ENCODE measurements at places on chromosomes 2 and 18.

GRCh38 chr2:190982262-190983034, 31.5 kb downstream of the STAT1 start:
- DNase-seq, result no peak

- no peak for DNase-seq
Observed at GRCh38 chr2:203824057-203824456, 43.5 kb upstream of the CTLA4 start.

- DNase-seq, result no peak
Observed at GRCh38 chr2:234158812-234159211, 108.3 kb downstream of the SPP2 start.

DNA sequence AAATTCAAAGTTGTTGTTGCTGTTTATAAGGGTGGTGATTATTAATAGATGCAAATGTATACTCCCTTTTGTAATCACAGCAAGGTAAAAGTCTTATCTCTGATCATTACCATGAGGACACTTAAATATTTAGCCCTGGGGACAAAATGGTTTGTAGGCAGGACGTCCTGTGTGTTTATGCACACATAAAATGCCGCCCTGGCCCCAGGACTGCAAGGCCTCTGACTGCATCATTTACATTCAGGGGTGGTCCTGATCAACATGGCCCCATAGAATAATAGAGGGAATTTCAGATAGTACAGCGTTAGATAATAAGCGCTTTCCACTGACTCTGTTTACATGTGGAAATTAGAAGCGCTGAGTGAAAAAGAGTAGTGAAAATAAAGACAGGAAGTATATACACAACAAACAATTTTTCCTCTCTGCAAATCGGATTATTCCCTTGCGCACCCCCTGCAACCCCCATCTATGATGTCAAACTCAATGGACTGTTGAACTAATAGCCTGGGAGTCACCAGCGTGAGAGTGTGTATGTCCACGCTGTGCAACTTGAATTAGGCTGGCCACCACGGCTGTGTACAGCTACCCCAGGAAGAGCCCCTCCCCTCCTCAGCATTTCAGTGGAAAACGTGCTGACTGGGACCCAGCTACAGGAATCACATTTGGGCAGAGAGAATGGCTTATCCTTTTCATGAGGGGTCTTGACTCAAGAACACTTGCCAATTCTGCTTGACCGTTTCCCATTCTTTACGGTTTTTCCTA, 291.5 kb downstream of the SOX11 start:
- no peak for DNase-seq

- DNase-seq, result no peak
Observed at GRCh38 chr2:118852605-118853128, 5.2 kb upstream of the EN1 start.

DNA sequence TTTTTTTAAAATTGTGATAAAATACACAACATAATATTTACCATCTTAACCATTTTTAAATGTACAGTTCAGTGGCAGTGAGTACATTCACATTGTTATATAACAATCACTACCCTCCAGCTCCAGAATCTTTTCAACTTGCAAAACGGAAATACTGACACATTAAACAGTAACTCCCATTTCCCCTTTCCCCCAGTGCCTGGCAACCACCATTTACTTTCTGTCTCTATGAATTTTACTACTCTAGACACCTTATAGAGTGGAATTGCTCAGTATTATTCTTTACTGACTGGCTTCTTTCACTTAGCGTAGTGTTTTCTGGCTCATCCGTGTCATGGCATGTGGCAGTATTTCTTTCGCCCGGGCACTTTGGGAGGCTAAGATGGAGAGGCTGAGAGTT, 32.6 kb downstream of the FASTKD2 start:
- DNase-seq, result no peak

DNA sequence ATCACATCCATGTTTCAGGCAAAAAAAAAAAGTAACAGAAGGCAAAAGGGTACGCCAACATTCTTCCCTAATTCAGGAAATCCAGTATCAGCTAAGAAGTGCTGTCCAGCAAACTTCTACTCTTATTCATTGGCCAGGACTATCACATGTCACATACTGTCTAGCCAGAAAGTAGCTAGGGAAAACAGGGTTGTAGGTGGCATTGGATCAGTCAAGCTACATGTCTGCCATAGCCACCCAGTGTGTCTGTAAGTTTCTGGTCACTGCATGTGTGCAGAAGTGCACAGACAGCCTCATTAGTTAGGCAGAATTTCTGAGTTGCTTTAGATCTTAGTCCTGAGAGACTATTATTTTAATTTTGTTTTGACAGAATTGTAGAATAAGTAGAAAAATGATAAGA, 465.3 kb upstream of the NRP2 start:
- no peak for DNase-seq

DNA sequence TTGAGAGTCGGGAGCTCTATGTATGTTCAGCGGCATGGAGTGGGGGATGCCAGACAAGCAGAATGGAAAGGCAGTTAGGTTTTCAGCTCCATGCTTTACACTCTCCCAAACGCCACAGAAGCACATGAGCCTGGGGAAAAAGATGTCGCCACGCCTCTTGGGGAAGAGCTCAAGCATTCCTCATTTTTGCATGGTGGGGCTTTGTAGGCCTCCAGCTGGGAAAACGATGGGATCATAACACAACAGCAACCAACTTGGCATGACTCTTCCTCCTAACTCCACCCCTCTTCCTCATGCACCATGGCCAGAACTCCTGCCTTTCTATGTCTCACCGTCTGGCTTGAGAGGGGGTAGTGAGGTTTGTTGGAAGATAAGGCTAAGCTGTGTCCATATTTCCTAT, 102.6 kb downstream of the PAX3 start:
- no peak for DNase-seq

DNA sequence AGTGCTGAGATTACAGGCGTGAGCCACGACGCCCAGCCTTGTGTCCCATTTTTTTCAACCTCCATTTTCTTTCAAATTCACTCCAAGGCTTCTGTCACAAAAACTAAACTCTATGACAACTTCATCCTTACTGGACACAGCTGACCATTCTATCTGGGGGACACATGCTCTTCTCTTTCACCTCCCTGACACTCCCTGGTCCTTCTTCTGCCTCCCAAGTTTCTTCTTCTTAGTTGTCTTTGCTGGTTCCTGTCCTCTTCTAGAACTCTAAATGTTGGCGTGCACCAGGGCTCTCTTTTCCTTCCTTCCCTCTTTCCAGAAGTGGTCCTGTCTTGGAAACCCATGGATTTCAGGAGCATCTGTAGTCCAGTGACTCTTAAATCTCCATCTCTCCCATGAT, 40.1 kb upstream of the LPIN2 start:
- DNase-seq, result no peak

DNA sequence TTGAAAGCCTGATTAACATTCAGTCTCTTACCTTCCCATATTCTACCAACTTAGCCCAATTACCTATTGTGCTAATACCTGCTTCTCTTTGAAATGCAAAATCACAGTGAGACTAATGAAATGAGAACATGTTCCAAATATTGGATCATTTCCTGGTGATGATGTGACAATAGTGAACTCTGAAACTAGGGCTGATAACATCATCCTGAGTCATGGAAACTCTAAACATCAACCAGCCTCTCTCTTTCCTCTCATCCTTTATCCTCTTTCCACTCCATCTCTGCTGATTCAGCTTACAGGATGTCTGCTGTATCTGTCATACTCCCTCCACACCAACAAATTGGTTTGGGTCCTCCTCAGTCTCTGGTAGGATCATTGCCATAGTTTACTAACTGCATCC, 98.8 kb upstream of the NCKAP5 start:
- DNase-seq, result no peak

- DNase-seq, result no peak
Observed at GRCh38 chr2:113079131-113079530, 11.4 kb downstream of the IL1F10 start.

GRCh38 chr18:43501099-43501498, 223.8 kb upstream of the SYT4 start:
- DNase-seq, result no peak

- DNase-seq, result no peak
Observed at GRCh38 chr2:71332435-71332796, 834 bp downstream of the ZNF638 start.

- DNase-seq, result no peak
Observed at GRCh38 chr2:230681171-230681545, 31.5 kb upstream of the CAB39 start.

GRCh38 chr18:10444314-10445006, 10.0 kb upstream of the APCDD1 start:
- DNase-seq, result no peak

DNA sequence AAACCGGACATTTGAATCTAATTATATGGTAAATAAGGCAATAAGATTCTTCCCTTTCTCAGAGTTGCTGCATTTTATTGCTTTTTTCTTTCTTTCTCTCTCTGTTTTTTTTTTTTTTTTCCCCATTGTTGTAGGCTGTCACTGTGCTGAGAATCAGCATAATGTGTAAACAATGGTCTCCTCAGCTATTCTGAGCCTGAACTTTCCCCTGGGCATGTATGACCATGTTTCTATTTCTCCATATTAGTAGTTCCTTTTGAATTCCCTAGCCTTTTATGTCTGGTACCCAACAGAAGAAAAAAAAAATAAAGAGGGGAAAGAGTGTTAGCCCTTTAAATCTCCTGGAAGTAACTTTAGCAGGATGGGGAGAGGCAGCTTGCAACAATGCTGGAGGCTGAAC, 1862.5 kb downstream of the SUCLG1 start:
- DNase-seq, result no peak

DNA sequence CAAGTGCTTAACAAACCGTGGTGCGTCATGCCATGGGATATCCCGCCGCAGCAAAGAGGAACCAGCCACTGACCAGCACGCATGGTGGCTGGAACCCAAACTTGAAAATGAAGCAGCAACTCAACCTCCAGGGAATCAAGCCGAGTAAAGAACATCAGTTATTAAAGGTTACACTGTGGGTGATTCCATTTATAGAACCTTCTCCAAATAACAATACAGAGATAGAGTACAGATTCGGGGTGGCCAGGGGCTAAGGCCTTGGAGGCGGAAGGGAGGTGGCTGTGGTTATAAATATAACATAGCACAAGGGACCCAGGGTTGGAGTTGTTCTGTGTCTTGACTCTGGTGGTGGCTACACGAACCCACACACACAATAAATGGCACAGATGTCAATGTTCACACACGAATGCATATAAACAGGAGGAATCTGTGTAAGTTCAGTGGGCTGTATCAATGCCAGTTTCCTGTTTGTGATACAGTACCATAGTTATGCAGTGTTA, 123.1 kb downstream of the EIPR1 start:
- DNase-seq, result no peak

- no peak for DNase-seq
Observed at GRCh38 chr2:3527886-3528785, 8.8 kb upstream of the ADI1 start.

- DNase-seq, result no peak
Observed at GRCh38 chr2:239324456-239324855, 76.4 kb downstream of the HDAC4 start.

- DNase-seq, result no peak
Observed at GRCh38 chr2:238427435-238428162, 872 bp downstream of the ASB1 start.

- DNase-seq, result no peak
Observed at GRCh38 chr2:135963841-135964240, 21.6 kb downstream of the DARS1 start.
